ENCODE measurements at places on chromosomes 2 and 18.

DNA sequence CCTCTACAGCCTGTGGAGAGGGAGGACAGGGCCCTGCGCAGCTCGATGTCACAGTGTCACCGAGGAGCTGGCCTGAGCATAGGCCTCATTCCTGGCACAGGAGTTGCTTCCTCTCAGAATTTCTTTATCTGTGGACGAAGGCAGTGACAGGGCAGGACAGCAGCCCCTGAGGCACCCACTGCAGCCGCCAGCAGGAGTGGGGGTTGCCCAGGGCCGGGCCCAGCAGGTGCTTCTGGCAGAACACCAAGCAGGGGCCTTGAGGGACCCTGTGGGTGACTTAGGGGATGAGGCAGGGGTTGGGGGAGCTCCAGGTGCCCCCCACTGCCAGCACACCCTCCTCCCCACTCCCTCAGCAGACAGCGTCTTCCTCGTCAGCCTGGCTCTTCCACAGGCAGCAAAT lies 290.0 kb downstream of the PHLPP1 start:
- no peak for DNase-seq

- no peak for DNase-seq
Measured at GRCh38 chr2:159984034-159984433, 78.4 kb downstream of the PLA2R1 start.

DNA sequence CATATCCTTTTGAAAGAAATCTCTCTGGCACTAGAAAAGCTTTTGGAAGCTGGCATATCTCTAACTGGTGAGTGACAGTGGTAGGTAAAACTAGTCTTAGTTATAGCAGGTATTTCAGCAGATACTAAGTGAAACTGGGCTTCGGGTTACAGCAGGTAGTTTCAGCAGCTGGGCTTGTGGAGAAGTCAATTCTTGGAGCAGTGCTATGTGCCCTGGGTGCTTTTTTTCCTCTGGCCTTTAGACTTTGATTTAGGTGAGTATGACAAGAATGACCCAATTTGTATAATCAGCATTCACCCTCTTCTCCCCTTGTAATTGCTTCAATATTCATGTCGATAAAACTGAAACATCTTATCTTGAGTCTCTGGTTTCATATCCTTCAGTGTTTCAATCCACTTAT lies 123.1 kb downstream of the KYNU start:
- DNase-seq, result no peak

DNA sequence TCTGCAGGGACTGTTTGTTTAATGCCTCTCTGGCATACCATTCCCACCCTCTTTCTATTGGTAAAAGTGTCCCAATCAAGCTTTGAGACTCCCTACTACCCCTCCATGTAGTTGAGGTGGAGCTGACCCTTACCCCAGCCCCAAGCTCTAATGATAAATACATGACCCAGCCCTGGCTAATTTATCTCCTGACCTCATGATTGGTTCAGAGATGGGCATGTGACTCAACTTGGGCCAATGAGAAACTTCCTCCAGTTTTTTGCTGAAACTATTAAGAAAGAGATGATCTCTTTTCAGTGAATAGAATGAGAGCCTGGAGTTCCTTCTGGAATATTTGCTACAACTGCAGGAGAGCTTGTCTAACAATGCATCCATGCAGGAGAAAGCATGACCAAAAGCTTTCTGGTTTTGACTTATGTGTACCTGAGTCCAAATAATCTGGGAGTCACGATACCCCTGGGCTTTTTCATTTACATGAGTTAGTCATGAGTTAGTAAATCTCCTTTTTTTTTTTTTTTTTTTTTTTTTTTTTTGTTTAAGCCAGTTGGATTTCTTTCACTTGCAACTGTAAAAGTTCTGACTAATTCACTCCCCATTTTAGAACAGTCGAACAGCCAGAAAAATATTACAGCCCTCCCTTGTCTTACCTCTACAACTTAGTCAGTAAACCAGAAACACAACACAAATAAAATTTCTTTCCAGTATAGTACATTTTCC lies 66.5 kb upstream of the TLK1 start:
- peak; percentile 42 for DNase-seq

DNA sequence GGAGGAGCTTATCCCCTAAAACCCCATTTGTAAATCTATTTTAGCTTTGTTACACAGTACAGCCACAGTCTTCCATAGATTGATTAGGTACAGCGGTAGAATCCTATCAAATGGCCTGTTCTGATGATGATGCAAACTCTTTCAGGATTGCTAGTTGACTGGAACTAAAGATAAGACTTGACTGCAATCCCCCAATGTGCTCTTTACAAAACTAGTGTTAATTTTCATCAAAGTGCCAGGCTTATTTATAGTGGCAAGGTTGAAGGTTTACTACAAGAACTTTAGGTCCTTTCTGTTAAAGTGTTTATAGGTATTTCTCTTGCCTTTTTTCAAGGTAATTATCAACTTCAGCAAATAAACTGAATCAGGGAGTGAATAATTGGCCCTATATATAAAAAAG lies 9.0 kb upstream of the OTX1 start:
- no peak for DNase-seq

DNA sequence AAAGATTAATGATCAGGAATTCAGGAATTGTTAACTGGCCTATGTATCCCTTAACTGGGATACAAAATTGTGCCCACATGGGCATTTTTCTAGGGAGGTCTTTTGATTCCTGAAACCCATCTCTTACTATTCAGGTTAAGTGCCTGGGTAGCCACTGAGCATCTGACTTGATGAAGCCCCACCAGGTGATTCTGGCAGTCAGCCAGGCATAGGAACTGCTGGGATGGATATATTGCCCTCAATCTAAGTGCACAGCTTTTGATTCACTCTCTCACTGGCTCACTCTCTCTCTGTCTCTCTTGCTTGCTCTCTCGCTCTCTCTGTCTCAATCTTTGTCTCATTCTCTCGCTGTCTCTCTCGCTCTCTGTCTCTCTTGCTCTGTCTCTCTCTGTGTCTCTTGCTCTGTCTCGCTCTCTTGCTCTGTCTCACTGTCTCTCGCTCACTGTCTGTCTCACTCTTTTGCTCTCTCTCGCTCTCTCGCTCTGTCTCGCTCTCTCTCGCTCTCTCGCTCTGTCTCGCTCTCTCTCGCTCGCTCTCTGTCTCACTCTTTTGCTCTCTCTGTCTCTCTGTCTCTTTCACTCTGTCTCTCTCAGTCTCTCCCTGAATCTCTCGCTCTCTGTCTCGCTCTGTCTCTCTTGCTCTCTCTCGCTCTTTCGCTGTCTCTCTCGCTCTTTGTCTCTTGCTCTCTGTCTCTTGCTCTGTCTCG lies 22.3 kb downstream of the INPP1 start:
- no peak for DNase-seq

DNA sequence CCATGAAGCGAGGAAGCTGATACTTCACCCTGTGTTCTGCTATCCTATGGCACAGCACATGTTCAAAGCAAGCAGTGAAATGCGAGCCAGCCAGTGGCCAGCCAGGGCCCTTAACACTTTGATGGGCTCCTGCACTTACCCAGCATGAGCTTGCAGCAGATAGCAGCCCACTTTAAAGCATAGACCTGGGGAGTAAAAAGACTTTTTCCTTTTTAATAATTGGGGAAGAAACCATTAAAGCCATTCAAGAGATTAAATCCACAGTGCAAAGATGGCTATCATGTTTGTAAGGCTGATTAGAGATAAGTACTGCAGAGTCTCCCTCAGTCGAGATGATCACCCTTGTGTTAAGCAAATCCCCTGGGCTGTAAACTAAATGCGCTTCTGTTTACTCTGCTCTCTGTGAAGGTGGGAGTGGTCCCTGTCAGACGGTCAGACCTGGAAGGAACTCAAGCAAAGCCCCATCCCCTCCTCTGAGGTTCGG lies 15.7 kb downstream of the CCBE1 start:
- no peak for DNase-seq

GRCh38 chr2:1572638-1573037 lies 159.4 kb downstream of the TPO start:
- no peak for DNase-seq

GRCh38 chr2:69703189-69703588 lies 38.7 kb upstream of the ANXA4 start:
- DNase-seq, result no peak

GRCh38 chr2:217049956-217050355 lies 190.1 kb upstream of the TNP1 start:
- no peak for DNase-seq

- no peak for DNase-seq
Measured at GRCh38 chr2:70380621-70381020, 78.8 kb upstream of the FAM136A start.

- DNase-seq, result no peak
Measured at GRCh38 chr2:88654714-88655113, 27.4 kb upstream of the EIF2AK3 start.

GRCh38 chr2:183123959-183124221 lies 353 bp upstream of the NUP35 start:
- no peak for DNase-seq

DNA sequence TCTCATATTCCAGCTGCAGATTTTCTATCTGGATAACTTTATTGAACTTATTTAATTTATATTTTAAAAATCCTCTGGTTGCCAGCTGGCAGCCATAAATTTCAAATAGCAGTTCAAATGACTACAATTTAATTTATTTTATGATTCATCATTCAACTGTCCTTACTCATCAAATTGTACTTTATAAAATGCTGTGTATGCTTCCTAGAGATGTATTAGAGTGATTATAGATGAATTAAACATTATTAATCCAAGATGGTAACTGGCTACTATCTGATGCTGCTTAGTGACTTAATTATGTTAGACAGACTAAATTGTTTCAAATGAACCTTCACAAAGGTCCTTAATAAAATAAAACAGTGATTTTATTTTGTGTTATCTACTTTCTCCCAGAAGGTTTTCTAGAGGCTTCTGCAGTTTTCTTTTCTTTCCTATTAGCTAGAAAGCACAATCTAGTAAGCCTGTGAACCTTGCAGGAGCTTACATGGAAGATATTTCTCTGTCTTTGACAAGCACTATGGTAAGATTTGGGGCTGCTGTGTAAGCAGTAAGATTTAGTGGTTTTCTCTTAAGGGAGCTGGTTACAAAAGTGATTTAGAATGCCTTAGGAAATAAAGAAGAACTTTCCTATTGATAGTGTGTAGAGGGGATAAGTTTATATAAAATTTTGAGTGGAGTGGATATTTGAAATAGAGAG lies 322.3 kb downstream of the FSIP2 start:
- no peak for DNase-seq

DNA sequence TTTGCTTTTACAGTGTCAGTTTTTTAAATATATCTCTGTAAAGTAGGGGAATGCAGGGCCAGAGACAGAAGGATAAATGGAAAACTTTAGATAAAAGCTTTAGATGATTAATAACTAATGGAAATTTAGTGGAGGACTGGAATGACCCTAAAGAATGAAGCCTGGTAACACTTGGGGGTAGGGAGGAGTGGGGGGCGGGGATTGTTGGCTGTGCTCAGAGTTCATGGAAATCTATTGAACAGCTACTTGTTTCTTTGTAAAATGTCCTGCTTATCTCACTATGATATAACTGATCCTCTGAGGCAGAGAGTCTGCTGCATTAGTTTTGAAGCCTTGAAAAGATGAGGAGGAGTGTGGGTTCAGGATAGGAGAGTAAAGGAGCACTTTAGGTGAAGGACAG lies 90.5 kb downstream of the TMEM185B start:
- no peak for DNase-seq

DNA sequence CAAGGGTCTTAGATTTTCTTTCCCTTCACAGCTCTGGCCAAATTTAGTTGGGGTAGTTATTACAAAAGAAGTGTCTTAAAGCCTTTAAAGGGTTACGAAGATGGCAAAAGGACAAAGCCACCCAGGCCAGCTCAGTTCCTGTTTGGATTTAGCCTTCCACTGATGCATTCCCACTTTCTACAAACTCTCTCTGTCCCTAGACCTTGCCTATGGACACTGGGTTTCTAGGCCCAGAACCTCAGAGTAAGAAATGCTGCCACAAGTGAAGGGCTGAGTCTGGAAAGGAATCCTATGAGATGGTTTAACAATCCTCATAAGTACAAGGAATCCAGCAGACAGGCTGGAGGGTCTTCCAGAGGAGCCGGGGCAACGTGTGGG lies 13.4 kb downstream of the NFE2L2 start:
- no peak for DNase-seq

GRCh38 chr2:71637168-71637567 lies 183.8 kb downstream of the DYSF start:
- no peak for DNase-seq

GRCh38 chr2:241901018-241901380 lies 31.5 kb downstream of the RTP5 start:
- DNase-seq, result peak; percentile 38

Data from SJSA1 (cell line).